ENCODE measurements at places on chromosomes 4 and X.

- no peak for DNase-seq
Measured at GRCh38 chrX:69143530-69143929, 21.7 kb downstream of the PJA1 start.

- DNase-seq, result no peak
Measured at GRCh38 chr4:82610041-82610440, 48.3 kb upstream of the TMEM150C start.

GRCh38 chr4:168129802-168130201 is 37.5 kb downstream of the ANXA10 start:
- DNase-seq, result no peak

DNA sequence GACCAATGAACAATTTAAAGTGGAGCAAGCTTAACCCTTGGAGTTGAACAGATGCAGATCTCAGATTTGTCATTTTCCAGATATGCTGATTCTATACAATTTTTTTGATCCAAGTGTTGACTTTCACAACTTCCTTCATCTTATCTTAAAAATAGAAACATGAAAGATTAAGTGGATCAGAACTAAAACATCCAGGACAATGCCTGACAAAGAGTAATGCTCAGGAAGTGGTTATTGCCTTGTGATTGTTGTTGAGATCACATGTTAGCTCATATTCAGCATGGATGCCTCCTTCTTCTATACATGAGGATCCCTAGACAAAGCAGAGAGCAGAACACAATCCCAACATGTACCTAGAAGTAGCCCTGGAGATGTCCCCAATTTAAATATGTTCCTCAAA is 160.9 kb downstream of the PPARGC1A start:
- no peak for DNase-seq

DNA sequence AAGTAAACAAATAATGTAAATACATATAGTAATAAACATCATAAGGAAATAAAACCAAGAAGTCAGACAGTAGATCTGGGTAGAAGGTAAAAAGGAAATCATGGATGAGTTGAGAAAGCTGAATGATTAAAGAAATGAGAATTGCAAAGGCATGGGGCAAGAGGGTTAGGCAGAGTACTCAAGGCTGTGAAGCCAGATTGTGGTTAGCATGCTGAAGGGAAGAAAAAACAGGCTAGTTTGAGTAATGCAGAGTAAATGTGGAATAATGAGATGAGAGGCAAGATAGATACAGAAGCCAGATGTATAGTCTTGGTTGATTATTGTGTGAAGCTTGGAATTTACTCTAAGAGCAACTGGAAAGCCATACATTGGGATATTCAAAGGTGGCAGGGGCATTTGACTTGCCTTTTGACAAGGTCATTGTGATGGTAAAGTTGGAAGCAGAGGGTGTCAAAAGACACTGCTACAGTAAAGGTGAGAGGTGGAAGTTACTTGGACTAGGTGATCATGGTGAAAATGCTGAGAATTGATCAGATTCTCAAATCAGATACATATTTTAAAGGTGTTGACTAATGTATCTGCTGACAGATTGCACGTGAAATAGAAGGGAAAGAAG is 307.0 kb downstream of the FSTL5 start:
- DNase-seq, result no peak

- DNase-seq, result no peak
Measured at GRCh38 chrX:51975811-51976210, 82.4 kb downstream of the MAGED1 start.

DNA sequence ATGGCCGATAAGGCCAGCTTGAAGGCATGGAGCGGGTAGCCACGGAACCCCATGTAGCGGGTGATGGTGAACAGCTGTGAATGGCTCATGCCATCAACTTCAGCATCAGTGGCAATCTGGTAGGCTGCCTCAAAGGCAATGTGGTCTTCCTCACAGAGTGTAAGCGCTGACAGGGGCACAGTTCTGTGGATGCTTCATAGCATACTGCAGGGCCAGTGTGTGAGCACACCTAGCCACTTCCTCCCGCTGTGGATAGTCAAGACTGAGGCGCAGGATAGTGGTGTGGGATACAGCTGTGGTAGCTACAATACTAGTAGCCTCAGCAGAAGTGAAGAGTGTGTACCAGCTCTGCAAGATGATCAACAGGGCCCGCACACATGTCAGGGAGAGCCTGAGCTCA is 40.5 kb downstream of the C4orf33 start:
- DNase-seq, result no peak

DNA sequence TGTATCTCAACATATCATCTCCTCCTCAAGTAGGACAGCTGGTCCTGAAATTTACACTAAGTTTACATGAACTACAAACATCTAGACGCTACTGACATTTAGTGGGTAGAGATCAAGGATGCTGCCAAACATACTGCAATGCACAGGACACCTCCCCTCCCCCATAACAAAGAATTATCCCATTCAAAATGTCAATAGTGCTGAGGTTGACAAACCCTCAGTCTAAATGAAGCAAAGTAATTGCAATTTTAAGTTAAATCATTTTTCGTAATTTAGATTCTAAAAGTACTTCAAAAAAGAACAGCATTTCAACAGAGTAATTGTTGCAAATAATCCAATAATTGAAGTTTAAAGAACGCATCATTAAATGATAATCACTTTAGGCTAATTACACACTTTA is 1.2 kb downstream of the PRMT9 start:
- no peak for DNase-seq

DNA sequence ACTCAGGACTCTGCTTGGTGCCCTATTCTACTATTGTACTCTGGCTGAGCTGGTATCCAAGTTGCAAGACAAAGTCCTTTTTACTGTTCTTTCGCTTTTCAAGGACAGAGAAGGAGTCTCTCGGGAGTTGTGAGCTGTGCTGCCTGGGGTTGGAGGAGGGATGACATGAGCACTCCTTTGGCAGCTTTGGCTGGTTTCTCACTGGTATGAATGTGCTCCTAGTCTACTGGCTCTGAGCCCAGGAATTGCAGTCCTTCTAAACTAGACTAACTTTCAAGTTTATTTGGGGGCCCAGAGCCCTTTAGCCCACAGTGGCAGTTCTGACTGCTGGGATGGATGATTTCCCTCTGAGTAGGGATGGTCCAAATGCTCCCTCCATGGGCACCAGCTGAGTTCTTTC is 997.1 kb downstream of the RAB28 start:
- no peak for DNase-seq

GRCh38 chrX:150574559-150575418 is 6.4 kb downstream of the MTM1 start:
- no peak for DNase-seq
